Activated naive CD8-positive, alpha-beta T cell treated with anti-CD3 and anti-CD28 coated beads, Interleukin-2, amount 50 U/mL, for 16 hours (primary cell): ENCODE measurements at places on chromosomes 6 and 20.

DNA sequence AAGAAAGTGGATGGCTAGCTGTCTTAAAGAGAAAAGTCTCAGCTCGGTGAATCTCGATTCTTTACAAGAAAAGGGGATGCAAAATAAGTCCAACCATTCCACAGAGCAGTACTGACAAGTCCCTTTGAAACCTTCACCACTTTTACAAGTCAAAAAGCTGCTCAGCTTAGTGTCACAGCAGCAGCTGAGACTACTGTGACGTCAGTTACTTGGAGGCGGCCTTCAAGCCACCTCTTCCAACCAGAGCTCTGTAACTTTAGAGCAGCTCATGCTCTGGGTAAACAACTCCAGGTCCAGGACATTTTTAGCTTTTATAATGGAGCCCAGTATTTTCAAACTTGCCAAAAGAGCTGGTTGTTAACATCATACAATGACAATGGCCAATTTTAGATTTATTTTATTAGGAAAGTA lies at the start of gene KIAA0408:
TSS of gene KIAA0408 (minus strand) at position 159 of the 411 bp plus-strand sequence. CDS start 5,408 bp downstream, outside the sequence.
- no peak for DNase-seq

DNA sequence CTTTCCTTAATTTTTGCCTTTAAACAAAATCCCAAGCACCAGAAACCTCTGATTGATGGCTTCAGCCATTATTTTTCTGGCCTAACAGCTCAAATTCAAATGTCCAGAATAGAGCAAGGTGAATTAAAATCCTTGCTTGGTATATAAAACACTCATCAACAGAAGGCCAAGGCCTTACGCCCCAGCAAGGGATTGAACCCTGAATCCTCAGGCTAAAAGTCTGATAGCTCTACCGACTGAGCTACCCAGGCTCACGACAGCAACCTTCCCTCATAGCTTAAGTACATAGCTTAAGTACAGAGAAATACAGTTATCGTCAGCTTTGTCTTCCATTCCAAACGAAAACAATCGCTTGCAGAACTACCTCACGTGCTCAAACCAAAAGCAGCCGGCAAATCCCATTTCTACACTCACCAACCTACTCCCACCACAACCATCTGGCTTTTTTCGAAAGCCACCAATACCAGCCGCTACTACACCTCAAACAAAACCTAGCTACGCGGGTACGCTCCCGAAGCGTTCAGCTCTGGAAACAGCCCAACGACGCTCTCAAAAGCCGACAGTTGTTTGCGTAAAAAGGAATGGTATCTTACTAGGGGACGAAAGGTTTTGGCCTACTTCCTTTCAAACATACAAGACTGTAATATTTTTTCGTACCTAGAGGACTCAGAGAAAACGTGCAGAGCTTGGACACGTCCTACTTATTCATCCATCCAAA lies 167.5 kb downstream of the GPX5 start:
- no peak for DNase-seq

DNA sequence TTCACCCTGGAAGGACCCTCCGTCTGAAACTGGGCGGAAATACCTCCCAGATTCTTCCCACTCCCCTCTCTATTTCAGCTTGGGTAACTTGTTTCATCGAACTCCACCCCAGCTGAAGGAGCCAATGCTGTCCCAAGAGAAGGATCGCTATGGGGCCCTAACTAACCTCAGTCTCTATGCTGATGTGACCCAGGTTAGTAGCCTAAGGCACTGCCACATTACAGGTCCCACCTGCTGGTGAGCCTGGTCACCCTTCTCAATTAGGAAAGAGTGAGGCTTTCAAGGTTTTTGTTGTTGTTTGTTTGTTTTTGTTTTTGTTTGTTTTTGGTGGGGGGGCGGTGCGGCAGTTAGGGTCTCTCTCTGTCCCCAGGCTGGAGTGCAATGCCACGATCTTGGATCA lies 168.4 kb downstream of the OR2B2 start:
- DNase-seq: no peak

DNA sequence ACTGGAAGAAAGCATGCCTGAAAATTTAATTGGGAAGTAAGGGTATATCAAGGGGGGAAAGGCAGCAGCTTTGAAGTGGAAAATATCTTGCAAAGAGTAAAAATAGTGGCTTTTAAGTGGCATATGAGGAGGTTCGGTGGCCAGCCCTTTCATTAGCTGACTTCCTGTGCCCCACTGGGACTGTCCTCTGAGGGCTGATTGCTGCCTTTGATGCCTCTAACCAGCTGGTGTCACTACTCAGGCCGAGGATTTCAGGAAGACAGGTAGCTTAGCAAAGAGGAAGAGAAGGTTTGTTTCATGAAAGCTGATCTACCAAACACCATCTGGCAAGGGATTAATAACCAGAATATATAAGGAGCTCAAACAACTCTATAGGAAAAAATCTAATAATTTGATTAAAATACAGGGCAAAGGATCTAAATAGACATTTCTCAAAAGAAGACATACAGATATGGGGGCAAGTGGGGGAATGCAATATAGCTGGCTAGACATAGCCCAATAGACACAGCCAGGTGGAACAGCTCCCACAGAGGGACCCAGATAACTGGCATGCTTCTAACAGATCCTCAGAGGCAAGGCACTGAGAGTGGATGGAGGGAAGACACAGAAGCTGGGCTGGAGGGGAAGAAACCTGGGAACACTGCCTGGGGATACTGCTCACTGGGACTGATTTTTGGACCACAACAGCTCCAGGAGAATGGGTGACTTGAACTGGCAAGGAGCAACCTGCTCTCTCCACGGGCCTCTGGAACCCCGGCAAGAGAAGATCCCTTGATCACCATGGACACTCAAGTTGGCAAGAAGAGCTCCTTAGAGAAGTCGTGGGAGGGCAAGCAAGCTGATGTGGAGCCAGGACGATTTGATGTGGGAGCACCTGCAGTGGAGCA lies 33.2 kb downstream of the CCN2 start:
- DNase-seq: no peak

GRCh38 chr6:154981079-154981870 lies 13.8 kb upstream of the TIAM2 start:
- no peak for DNase-seq

- DNase-seq: no peak
Measured at GRCh38 chr20:13349235-13349604, 128.1 kb downstream of the ISM1 start.

- DNase-seq: no peak
Measured at GRCh38 chr6:26003102-26003694, 40.6 kb downstream of the TRIM38 start.
